ENCODE measurements at places on chromosomes 2 and 18.

DNA sequence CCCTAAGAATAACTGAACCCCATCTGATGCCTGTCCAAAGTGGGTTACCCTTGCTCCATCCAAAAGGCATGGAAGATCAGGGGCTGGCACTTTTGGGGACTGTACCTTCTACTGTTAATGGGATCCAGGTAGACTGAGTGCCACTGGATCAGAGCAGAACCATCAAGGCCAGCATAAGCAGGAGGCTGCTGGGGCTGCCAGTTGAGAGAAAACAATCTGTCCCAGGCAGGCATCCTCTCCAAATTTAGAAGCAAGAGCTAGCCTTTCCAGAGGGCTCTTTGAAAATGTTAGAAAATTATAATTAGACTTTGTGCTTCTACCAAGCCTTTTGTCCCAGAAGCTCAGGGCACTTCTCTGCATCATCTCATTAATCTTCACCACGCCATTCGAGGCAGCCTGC is 245.6 kb downstream of the CDH20 start:
- no peak for DNase-seq

DNA sequence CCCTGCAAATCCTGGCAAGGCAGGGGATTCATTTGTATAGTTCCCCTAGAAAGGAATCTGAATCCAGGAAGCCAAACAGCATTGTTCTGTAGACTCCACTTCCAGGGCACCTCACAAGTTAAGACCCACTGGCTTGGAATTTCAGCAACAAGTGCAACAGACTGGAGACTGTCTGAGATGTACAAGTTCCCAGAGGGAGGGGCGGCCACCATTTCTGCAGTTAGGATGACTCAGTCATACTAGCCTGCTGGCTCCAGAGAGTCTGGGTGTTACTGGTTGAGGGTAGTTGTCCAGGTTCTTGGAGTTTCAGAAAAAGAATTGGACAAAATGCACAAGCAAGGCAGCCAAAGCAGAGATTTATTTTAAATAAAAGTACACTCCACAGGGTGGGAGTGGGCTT is 384.2 kb downstream of the DSC3 start:
- DNase-seq = no peak

DNA sequence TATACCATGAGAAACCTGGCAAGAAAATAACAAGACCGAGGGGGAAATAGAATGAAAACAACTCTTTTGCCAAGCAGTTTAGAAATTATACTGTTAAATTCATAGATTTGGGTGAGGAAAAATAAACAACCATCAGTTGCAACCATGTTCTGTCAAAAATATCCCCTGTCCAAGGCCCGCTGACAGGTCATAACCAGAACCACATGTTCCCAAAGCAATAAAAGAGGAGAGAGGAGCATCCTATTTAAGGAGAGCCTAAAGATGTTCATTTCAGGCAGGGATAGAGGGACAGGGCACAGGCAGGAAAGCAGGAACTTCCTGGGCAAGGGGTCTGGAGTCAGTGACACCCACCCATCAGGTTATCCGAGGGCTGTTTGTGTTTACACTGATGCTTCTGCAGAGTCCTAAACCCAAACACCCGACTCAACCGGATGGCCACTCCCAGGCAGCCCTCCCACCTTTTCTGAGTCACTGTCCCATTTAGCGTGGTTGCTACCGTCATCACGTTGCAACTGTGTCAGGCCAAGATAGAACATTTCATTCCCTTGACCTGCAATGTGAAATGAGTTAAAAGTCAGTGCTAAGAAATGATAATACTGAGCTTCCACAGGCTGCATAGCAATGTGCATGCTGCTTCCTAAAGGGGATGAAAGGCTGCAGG is 468.3 kb upstream of the RAB12 start:
- DNase-seq = no peak

- DNase-seq = no peak
These were observed 460.8 kb upstream of the CHST9 start for GRCh38 chr18:27645929-27646328.

GRCh38 chr2:220682616-220683015 is 889.5 kb downstream of the EPHA4 start:
- DNase-seq = no peak

DNA sequence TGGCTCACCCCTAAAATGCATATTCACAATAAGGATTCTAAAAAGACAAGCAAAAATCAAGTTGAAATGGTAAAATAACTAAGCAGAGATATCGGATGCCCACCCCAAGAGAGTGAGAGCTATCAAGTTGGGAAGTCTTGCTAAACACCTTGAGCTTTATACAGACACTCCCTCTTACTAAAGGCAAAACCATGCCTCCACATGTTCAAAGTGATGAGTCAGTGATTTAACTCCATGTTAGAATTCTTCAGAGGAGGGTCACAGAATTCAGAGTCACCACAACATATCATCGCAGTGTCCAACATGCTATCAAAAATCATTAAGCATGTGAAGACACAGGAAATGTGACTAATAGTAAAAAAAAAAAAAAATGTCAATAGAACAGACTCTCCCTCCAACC is 20.6 kb upstream of the ST8SIA3 start:
- no peak for DNase-seq

GRCh38 chr2:233414777-233415570 is 60.7 kb downstream of the DGKD start:
- peak; percentile 22 for DNase-seq

DNA sequence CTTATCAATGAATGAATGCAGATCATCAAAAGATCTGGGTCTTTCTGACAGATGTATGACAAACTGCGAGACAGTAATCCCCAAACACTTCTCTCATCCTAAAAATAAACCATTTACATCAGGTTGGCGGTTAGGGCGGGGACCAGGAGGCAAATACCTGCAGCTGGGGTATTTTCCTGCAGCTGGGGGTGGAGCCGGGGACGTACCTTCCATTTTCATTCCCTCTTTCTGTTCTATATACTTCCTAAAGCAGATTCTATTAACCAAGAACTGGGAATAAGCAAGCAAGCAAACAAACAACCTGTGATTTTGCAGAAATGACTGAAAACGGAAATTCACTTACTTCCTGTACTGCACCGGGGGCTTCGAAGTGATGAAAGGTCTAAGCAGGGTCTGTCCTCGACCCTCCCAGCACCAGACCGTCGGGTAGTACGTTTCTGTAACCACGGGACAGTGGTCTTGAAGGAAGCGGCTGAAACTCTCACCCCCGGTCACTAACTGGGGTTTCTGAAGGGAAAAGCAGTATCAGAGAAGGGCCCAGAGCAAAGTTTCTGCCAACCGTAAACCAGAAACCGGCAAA is 1.2 kb downstream of the ABHD3 start:
- no peak for DNase-seq
